ENCODE measurements at places on chromosomes 5 and 9. TPM values are rescaled to one million over a fixed set of nuclear protein-coding genes. Genes with fewer than 3 reads are reported as not detected.
A peak's percentile ranks its signal among the peaks of the same experiment; 100 is the strongest.

Gene INSYN2B
- 3.1 TPM for total RNA-seq

DNA sequence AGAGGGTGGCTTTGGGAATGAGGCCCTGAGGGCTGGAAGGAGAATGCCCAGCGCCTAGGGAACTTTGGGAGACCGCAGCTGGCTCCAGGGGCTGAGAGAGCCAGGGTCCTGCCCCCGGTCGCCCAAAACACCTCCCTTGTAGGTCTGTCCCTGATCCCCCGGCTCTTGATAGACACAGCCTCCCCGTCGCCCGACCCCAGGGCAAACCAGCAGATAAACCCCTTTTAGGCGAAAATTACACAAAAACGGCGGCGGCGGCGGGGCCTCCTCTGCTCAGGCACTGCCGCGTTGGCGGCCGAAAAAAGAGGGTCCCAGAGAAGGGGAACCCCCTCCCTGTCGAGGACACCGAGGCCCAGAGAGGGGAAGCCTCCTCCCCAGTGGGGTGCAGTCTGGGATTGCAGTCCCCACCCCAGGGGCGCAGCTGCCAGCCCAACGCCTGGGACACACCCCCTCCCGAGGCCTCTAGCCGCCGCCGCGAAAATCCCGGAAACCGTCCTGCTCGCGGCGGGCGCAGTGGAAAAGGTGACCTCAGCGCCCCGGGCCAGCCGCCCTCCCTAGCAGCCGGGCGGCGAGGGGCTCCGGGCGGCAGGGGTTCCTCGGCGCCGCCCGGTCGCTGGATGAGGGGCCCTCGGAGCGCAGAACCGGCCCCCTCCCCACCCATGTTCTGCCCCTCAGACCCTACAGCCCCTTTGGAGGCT is 3.1 kb upstream of the BARX1 start:
- DNase-seq = no peak

DNA sequence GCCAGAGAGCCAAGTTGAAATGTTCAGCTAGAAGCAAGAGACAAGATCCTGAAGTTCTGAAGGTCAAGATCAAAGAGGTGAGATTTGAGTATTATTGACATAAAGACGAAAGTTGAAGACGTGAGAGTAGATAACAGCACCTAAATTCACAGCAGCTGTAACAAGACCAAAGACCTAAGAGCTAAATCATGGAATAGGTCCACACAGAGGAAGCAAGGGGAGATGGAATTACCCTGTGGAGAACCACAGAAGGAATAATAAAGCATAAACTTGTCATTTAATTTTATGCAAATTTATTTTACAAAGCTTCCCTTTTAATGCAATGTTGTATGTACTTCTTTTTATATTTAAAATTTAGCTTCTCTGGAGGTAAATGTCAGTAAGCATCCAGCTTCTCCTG is 523.7 kb downstream of the NR2F1-AS1 start:
- DNase-seq = no peak

DNA sequence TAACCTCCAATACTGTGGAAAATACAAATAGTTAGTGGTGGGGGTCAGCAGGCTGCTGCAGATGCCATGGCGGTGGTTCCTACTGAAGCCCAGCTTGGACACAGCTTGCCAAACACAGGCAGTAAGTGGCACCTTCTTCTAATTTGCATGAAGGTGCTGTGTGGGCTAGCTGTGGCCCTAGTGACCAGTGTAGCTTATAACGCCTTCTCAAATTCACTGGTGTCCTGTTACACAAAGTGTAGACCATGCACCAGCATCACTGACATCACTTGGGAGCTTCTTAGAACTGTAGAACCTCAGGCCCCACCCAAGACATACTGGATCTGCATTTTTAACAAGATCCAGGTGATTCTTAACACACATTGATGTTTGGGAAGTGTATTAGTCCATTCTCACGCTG is 58.8 kb upstream of the TGFBR1 start:
- DNase-seq = no peak

DNA sequence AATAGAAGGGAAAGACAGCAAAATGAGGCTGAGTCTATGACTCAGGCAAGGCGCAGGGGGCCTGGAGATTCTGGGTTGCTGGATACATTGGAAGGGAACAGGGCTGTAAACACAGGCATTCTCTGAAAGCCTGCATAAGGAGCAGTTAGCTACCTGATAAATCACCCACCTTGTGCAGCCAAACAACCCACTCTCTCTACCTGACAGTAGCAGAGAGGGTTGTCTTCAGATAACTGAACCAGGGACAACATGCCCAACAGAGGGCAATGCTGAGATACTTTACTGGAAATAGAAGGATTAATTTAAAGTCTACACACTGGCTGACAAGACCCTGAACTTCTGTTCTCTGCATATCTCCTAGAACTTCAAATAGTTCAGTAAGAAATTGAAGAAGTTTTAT is 161.6 kb downstream of the KCTD16 start:
- DNase-seq = no peak

- DNase-seq = no peak
These were observed 41.5 kb upstream of the ABL1 start for GRCh38 chr9:130793589-130793988.

DNA sequence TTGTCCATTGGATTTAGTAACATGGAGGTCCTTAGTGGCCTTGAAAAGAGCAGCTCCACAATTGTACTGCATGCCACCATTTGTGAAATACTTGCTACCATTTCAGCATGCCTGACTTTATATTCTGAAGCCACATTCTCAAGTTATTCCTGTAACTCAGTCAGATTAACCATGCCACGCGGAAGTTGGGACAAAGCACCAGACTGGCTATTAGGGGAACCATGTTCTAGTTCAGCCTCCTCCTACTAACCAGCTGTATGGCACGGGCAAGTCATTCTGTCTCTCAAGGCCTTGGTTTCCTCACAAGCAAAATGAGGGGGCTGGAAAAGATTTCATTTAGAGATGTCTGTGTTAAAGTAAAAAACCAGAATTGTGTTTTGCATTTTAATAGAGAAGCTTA is 418.0 kb downstream of the PLK2 start:
- DNase-seq = peak; percentile 1

DNA sequence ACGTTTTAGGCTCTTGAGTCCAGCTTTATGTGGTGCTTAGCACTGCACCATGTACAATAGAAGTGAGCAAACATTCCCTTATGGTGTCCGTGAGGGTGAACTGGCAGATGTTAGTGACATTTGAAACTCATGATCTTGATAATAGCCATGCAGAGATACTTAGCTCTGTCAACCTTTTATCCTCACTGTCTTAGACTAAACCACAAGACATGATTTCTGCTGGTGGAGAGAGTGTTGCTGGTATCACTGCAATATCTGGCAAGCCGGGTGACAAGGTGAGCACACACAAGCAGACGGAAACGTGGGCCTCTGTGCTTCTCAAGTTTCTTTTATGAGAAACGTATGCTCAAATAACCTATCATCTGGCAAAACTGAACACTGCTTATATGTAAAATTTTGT is 68.4 kb downstream of the CAST start:
- no peak for DNase-seq

Gene GNG10
- 134 TPM for total RNA-seq

GRCh38 chr9:134263596-134263995 is 62.7 kb upstream of the RXRA start:
- DNase-seq = no peak

Gene RHOBTB3
- 134 TPM for total RNA-seq

Gene DHX29
- total RNA-seq = 26.8 TPM

DNA sequence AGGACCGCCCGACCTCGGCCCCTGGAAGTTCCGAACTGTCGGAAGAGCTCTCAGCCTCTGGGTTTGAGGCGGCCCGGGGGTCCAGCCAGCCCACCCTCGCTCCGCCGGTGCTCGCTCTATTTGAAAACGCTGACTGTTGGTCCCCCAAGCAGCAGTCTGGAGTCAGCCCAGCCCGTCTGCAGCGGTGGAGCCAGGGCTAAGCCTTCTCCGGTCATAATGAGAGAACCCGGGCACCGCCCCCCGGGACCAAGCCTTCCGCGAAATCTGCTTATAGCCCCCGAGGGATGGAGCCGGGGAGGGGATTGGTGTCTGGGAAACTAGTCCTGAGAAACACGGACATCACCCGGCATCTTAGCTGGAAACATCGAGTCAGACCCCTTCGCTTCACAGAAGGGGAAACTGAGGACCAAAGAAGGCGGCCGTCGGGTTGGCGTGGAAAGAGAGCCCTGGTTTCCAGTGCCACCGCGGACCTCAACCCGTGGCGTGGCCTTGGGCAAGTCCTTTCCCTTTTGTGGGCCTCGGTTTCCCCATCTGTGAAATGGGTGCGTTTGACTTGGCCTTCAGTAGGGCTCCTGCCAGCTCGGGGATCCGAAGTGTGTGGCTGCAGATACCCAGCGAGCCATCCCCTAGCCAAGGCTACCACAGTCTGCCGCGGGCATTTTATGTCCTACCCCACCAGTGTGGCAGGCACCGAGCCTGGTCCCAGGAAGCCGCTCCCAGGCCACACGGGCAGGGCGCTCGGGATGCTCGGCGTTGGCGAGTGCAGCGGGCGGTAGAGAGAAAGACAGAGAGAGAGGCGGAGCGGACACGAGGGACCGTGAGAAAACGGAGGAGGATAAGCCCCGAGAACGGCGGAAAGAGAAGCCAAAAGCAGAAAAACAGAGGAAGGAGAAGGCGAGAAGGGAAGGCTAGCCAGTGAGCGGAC is 857 bp downstream of the ADAM19 start:
- no peak for DNase-seq

GRCh38 chr9:20290257-20290656 is 332.0 kb downstream of the MLLT3 start:
- DNase-seq = no peak

DNA sequence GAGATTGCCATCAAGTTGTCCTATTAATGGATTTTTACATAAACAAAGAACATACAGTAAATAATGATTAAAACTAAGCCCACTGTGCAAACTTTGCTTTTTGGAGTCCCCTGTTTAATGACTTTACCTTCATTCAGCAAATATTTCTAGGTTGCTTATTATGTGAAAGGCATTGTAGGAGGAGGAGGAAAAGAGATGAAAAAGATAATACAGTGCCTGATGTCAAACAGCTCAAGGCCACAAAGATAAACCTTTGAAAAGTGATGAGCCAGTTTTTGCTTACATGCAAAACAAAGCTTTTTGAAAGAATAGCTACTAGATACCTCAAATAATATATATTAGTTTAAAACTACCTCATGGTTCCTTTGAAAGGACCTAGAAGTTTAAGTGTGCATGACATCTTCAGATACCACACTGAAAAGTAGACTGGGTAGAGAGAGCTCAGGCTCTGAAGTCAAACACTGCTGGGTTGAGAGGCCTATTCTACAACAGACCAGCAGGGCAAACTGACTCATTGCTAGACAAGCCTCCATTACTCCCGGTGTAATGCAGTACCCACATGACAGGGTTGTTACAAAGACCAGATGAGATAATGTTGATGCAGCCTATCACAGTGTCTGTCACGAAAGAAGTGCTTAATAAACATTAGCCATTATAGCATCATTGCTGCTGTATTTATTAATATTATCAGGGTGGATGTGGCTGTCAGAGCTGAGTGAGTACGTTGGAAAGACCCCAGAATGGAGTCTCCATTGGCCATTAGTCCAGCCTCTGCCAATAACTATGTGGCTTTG is 11.8 kb downstream of the DEPDC1B start:
- DNase-seq = peak; percentile 41

Gene F2RL2
- total RNA-seq = 93.9 TPM

DNA sequence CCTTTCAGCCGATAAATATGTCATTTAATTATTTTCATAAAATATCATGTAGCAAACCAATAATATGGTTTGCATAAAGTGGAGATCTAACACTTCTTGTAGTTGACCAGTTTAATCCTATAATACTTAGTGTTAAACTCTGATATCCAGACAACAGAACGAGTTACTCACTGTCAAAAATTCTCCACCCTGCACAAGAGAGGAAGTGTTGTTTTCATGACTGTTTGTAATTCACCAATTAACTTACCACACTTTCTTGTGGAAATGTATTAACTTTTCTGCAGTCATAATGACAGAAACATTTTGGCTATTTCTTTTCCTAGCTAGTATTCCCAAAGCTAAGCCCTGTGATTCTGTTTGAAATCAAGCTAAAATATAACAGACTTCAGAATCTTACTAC is 555.3 kb upstream of the FTMT start:
- DNase-seq = no peak

DNA sequence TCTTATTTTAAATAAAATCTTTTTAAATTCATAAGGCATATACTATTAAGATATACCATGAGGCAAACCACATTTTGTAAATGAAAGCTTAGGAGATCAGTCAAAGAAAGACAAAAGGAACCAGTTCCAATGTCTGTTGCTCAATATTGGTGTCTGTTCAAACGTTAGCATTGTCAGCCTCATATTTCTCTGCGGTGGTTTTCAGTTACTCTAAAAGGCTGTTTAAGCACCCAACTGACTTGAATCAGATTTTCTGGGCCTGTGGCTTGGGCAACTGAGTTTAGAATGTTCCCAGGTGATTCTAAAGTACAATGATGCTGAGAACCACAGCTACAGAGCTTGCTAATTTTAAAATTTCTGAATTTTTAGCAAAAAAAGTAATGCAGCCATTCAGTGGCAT is 166.3 kb upstream of the KIF2A start:
- no peak for DNase-seq

Gene NR2F1
- total RNA-seq = 6.5 TPM

DNA sequence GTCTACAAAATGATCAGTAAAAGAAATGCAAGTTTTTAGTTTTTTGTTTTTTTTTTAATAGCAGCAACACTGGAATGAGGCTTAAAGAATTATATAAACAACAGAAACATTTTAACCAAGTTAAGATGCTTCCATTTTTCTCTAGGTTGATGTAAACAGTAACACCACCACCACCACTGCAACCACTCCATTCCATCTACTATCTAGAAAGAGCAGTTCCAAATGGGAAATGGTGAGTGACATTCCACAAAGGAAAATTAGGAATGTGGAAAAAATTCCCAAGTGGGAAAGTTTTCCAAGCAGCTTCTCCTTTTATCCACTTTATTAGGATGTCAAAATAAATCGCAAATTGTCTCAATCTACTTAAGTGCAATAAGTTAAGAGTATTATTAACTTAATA is 32.6 kb downstream of the SLC38A9 start:
- no peak for DNase-seq

- peak; percentile 89 for DNase-seq
These were observed 24.9 kb upstream of the SH3PXD2B start for GRCh38 chr5:172479034-172479783.

DNA sequence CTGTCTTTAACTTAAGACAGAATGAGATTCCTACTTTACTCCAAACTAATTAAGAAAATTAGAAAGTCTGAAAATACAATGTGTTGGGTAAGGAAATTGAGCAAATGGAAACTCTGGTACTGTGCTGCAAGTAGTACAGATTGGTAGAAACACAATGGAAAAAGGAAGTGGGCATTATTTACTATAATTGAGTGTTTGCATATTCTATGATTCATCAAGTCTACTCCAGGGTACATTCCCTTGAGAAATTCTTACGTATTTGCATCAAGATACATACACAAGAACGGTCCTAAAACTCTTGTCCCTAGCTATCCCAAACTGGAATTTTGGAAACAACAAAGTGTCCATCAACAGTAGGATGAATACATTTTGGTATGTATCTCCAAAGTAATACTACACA is 123.5 kb upstream of the TARS1 start:
- DNase-seq = no peak

DNA sequence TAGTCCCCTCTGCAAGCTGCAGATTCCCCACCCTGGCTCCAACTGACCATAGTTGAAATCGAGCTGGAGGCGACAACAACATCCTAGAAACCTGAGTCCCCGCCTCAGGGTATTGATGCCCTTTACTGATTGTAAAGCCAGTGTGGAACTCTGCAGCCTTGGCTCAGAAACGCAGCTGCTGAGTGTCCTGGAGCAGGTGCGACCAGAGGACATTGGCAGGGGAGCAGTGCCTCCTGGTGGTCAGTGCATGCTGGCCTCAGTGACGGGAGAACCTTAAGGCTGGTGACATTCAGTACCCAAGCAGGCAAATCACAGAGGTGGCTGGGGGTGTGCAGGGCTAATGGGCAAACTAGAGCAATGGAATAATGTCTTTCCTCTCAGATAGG is 20.4 kb upstream of the ZNF354B start:
- peak; percentile 64 for DNase-seq

- DNase-seq = no peak
These were observed 86.3 kb upstream of the GRHPR start for GRCh38 chr9:37336150-37336549.

Data from H4 (cell line).